Left lung (tissue), 14 donors: ENCODE measurements at places on chromosomes 5 and 9. TPM values are rescaled to one million over a fixed set of nuclear protein-coding genes. Genes with fewer than 3 reads are reported as not detected.

SLC2A6 gene
- 22.4 TPM for total RNA-seq

KIF12 gene
- 2.4 TPM for total RNA-seq

PTGER4 gene
- total RNA-seq = 28.4 TPM

GRCh38 chr9:136441191-136441680 is 1.6 kb upstream of the INPP5E start:
- no peak overlapping the region for H3K4me3 ChIP-seq
- peaks cover 62% of the 10 kb centered on the region for H3K36me3 ChIP-seq
- DNase-seq = no peak
- H3K4me1 ChIP-seq = peaks cover 13% of the 10 kb centered on the region
- peaks cover 11% of the 10 kb centered on the region for H3K27me3 ChIP-seq

GRCh38 chr5:72937517-72938061 is 18.3 kb upstream of the FCHO2 start:
- peaks cover 39% of the 10 kb centered on the region for H3K4me1 ChIP-seq
- DNase-seq = no peak
- no peaks in the 10 kb centered on the region for H3K27me3 ChIP-seq
- no peaks in the 10 kb centered on the region for H3K36me3 ChIP-seq
- H3K4me3 ChIP-seq = no peak overlapping the region

- H3K36me3 ChIP-seq = no peaks in the 10 kb centered on the region
- H3K4me1 ChIP-seq = no peaks in the 10 kb centered on the region
- no peaks in the 10 kb centered on the region for H3K27me3 ChIP-seq
- no peak overlapping the region for H3K27ac ChIP-seq
- no peak for DNase-seq
- H3K4me3 ChIP-seq = no peak overlapping the region
Measured at GRCh38 chr9:79952401-79952800, 380.6 kb downstream of the TLE4 start.

DNA sequence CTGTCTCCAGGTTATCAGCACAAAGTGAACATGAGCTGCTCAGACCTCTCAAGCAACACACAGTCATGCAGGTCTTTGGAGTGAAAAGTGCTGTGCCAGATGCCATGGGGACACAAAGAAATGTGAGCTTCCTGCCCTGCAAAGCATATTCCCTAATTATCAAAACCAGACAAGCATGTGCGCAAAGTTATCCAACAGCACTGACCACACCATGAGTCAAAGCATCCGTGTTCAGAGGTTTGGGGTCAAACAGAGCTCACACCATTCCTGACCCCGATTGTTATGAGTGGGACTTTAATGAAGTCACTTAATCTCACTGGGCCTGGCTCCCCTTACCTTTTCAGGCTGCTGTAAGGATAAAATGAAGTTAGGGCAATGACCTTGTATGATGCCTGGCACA is 138.5 kb downstream of the SLIT3 start:
- no peaks in the 10 kb centered on the region for H3K36me3 ChIP-seq
- H3K4me3 ChIP-seq = no peak overlapping the region
- H3K27me3 ChIP-seq = no peaks in the 10 kb centered on the region
- no peaks in the 10 kb centered on the region for H3K4me1 ChIP-seq
- DNase-seq = no peak

- no peak overlapping the region for H3K4me3 ChIP-seq
- no peak overlapping the region for H3K27ac ChIP-seq
- H3K4me1 ChIP-seq = no peaks in the 10 kb centered on the region
Measured at GRCh38 chr5:171405615-171406014, 13.8 kb upstream of the FGF18 start.

DNA sequence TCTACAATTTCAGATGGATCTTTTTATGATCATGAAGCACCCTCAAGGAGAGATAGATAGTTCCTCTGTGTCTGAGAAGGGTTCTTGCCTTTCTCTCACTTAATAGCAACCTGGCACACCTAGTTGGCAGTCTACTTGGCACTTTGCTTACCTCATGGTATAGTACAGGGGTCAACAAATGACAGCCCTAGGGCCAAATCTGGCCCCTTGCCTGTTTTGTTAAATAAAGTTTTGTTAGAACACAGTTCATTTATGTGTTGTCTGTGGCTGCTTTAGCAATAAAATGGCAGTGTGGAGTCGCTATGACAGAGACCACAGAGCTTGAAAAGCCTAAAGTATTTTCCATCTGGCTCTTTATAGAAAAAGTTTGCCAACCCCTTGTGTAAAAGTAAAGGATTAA is 119.3 kb upstream of the CPEB4 start:
- H3K36me3 ChIP-seq = no peaks in the 10 kb centered on the region
- no peaks in the 10 kb centered on the region for H3K27me3 ChIP-seq
- peaks cover 5% of the 10 kb centered on the region for H3K4me1 ChIP-seq
- H3K4me3 ChIP-seq = no peak overlapping the region

GRCh38 chr5:59769041-59769360 is 124.5 kb downstream of the PDE4D start:
- no peak for DNase-seq
- H3K4me3 ChIP-seq = peak overlapping the region; percentile 35
- H3K27me3 ChIP-seq = peaks cover 36% of the 10 kb centered on the region
- H3K36me3 ChIP-seq = no peaks in the 10 kb centered on the region
- no peaks in the 10 kb centered on the region for H3K4me1 ChIP-seq

- H3K4me1 ChIP-seq = no peaks in the 10 kb centered on the region
- H3K27me3 ChIP-seq = no peaks in the 10 kb centered on the region
- no peak for DNase-seq
- H3K27ac ChIP-seq = no peak overlapping the region
- no peak overlapping the region for H3K4me3 ChIP-seq
- no peaks in the 10 kb centered on the region for H3K36me3 ChIP-seq
Measured at GRCh38 chr5:157767689-157768088, 24.2 kb downstream of the LSM11 start.

GRCh38 chr5:39148983-39149534 is 70.3 kb downstream of the FYB1 start:
- no peak overlapping the region for H3K4me3 ChIP-seq
- peak; percentile 7 for DNase-seq
- peaks cover 33% of the 10 kb centered on the region for H3K4me1 ChIP-seq
